ENCODE measurements at places on chromosomes 1 and 21.

DNA sequence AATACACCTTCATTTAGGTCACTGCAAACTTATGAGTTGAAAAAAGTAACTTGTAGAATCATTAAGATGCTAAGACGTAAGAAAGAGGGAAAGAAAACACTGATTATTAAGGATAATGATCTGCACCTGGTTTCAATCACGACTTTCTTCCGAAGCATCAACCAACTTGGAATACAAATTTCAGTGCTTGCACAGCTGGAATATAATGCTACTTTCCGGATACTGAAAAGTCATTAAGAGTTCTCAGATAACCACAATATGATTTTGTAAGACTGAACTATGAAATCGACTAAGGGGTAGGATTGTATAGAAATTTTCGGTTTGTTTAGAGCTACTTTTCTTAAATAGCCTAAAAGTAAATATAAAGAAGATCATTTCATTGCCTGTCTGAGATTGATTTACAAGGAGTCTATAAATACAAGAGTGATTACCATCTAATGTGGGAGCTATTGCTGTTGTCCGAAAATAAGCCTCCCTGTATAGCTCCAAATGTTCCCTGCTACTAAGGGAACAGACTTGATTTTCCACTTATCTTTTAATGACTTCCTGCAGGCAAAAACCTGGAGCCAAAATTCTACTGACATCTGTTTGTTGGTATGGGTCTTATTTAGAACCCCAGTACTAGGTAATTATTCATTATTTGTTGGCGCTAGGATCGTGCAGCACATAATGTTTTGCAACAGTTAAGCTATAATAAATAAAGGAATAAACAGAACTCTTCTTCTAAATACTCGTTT, 673.3 kb downstream of the KCNT2 start:
- no peak for DNase-seq

DNA sequence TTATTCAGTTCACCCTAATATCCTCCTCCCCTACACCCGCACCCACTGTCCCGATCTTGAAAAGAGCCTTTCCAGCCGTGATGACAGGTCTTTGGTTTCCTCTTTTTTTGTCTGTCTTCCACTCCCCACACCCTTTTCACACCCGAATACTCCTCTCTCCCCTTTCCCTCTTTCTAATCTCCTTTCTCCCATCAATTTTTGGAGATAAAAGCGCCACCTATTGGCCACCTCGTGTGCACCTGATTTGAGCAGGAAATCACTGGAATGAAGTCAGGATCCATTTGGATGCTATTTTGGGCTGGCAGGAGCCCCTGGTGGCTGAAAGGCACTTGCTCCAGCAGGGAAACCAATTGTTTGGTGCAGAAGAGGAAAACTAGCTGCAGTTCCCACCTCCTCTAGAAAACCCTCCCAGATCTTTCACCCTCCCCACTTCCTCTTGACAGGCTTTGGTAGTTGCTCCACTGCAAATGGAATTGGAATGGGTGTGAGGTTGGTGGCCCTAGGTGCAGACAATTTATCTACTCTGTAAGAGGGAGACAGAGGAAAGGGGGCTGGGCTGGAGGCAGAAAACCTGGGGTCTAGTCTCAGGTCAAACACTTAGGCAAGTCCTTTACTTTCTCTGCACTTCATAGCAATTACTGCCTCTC, 8.4 kb downstream of the FOXE3 start:
- DNase-seq = no peak

DNA sequence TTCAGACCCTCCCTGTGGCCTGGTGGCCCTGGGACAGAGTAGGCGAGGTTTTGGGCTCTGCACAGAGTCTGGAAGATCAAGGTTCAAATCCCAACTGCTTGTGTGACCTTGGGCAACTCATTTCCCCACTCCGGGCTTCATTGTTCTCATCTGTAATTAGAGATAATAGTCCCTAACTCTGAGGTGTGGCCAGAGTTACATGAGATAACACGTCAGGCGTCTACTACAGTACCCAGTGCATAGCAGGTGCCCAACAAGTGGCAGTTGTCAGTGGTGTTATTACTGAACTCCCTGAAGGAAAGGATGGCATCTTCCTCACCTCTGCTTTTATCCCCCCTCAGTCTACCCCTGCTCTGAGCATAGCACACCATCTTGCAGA, 20.8 kb downstream of the RAP1GAP start:
- DNase-seq = no peak

GRCh38 chr1:55232448-55233144, 17.4 kb upstream of the USP24 start:
- DNase-seq = no peak

GRCh38 chr1:10484521-10484920, 9.8 kb downstream of the PEX14 start:
- no peak for DNase-seq

- DNase-seq = no peak
These were observed 125.1 kb downstream of the PRRX1 start for GRCh38 chr1:170789063-170789462.

- no peak for DNase-seq
These were observed 30.4 kb upstream of the LBR start for GRCh38 chr1:225458222-225458631.

GRCh38 chr1:20318521-20318920, 27.8 kb downstream of the VWA5B1 start:
- DNase-seq = no peak

- no peak for DNase-seq
These were observed 50.4 kb upstream of the RC3H1 start for GRCh38 chr1:174072581-174072980.

DNA sequence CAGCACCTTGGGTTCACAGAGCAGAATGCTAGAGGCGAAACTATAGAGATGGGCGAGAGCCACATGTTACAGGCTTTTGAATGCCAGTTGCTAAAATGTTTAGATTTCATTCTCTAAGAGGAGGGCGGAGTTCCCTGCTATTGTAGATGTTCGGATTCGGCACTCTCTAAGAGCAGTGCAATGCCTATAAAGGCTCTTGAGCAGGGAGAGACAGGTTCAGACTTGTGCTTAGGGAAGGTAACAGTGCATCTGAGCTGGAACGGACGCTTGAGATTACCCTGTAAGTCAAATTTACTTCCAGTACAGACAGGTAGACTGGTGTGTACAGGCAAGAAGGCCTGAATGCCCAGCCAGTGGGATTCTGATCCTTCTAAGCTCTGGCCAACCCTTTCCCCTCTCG, 15.3 kb downstream of the LURAP1 start:
- DNase-seq = no peak

GRCh38 chr1:39866767-39867166, 16.5 kb downstream of the TRIT1 start:
- no peak for DNase-seq

GRCh38 chr1:109089242-109090015, 1.1 kb upstream of the TMEM167B start:
- DNase-seq = no peak

DNA sequence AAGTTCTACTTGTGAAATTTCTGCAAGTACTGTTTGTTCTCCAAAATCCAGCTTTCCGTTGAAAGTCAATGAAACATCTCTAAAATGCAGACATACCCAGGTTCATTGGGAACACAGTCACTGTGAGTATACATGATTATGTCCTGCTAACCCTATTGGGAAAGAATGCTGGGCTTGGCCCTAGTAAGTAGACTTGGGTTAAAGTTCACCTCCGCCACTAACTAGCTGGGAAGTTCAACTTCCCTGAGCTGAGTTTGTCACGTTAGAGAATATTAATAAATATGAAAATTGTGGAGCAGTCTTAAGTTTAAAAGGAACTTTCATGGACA, 10.5 kb upstream of the PGD start:
- no peak for DNase-seq

DNA sequence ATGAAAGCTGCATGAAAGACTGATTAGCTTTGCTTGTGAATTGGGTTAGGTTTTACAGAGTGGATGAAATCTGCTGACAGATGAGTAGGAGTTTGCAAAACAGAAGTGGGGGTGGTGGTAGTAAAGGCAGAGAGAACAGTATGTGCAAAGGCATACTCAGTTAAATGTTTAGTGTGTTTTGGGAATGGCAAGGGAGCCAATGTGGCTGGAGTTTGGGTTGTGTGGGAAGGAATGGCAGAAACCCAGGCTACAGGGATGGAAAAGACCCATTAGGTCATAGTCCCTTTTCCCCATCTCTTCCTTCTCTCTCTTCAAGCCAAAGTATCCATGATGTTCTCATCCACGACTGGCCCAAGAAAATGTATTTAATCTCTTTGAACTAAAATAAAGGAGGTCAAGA, 362.2 kb upstream of the LYPLAL1 start:
- DNase-seq = no peak

GRCh38 chr1:226784081-226785049, 45.3 kb upstream of the ITPKB start:
- DNase-seq = no peak

Measured in stimulated activated CD4-positive, alpha-beta T cell treated with anti-CD3 and anti-CD28 coated beads, Interleukin-1b, Interleukin-23, amount 100 ng/mL, for 1 hour (primary cell).